HCEC 1CT (cell line): ENCODE measurements at places on chromosomes 2 and 18.
A peak's percentile ranks its signal among the peaks of the same experiment; 100 is the strongest.

DNA sequence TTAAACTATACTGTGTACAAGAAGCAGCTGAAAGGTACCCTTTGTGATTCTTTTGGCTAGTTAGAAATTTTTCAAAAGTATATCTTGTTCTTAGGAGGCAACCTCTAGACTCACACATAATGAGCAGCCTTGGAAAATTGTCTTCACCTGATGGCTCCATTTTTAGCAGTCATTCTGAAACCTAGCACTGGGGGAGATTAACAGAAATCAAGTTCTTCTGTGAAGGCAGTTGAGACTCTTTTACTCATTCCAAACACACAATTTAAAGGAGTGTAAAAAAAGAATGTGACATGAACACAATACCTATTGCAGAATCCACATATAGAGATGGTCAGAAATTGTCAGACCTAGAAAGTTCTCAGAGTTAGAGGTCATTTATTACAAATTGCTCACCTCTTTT is 197.7 kb downstream of the UBE2E3 start:
- DNase-seq: no peak

DNA sequence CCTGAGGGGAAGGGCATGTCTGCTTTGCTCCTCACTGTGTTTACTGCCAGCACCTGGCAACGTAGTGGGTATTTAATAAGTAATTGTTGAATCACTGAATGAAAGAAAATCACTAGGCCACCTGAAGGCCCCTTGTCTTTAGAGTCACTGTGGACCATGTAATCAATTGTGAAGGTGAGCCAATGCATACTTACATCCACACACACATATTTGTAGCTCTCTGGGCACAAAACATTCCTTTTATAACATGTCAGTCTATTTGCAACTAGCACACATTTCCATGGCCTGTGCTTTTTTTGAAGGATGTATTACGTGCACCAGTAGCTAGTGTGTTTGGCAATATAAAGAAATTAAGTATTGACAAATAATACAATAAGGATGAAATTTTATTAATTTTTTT is 11.2 kb downstream of the ATP8B1 start:
- DNase-seq: no peak

GRCh38 chr18:52569492-52569891 is 229.5 kb downstream of the DCC start:
- no peak for DNase-seq

DNA sequence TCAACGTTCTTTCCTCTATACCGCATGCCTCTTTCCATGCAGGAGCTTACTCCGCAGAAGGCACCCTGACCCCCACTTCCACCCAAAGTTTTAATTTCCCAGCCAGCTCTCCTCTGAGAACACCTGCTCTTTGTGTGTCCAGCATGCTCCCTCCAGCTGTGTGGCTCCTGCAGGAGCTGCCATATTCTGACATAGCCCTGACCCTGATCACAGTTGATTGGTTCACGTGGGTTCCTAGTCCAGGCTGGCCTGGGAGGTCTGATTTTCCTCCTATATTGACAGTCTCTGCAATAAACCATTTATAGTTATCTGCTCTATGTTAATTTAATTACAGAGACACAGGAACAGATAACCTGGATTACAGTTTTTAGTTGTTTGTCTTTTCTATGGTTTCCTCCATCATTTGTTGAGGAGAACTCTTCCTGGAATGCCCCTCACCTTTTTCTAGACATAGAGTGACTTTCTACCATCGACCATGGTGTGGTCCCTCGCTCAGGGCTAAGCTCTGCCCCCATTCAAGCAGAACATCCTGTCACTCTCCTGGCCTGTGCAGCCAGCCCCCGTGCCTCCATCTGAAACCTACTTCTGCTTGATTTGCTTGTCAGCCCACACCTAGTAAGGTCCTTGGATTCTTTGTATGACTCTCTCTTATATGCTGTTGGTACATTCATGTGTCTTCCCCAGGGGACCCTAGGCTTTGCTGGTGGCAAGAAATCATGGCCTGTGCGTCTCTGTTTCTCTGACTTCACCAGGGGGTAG is 231.5 kb downstream of the LPIN1 start:
- no peak for DNase-seq

- no peak for DNase-seq
Measured at GRCh38 chr2:241937297-241937696, 67.8 kb downstream of the RTP5 start.

DNA sequence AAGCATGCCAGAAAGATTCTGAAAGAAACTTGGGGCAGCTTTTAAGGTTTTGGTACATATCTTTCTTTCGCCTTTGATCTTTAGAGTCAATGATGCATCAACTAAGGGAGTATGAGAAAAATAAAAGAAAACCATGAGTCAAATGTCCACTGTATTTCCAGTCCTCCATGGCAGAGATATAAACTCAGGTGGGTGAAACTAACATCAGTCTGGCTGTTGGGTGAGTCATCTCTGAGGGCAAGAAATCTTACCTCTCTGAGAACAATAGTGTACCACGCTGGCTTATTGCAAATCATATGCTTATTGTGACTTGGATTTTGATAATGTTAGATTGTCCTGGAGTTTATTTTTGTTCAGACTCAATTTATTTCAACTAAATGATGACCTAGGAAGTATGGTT is 521.0 kb downstream of the PLCL1 start:
- DNase-seq: no peak

GRCh38 chr2:23532391-23533337 is 147.7 kb downstream of the KLHL29 start:
- DNase-seq: no peak

DNA sequence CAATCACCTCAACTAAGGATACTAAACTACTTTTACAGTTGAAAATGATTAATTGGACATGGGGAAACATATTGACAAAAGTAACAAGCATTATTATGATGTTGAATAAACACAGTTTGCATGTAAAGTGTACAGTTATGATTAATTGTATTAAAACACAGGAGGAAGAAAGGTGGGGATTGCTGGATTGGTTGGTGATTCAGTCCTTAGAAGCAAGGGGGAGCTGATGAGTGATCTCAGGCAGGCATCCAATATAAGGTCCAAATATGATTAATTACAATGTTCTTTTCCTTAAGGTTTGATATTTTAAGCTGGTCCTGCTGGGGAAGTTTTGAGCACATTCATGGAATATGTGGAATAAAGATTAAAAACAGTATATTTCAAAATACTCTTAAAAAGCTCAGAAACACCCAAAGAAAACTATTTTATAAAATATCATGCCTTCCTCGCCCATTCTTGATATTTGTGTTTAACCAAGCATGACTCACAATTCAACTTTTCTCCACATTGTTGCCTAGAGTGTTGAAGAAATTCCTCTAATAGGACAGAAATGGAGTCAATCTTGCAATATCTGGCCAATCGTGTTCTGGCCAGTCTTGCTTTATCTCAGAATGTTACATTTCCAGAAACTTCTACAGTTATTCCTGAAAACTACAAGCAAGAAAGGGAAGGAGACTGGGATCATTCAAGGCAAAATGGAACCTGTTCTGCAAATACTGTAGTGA is 268.2 kb downstream of the RPIA start:
- DNase-seq: no peak

DNA sequence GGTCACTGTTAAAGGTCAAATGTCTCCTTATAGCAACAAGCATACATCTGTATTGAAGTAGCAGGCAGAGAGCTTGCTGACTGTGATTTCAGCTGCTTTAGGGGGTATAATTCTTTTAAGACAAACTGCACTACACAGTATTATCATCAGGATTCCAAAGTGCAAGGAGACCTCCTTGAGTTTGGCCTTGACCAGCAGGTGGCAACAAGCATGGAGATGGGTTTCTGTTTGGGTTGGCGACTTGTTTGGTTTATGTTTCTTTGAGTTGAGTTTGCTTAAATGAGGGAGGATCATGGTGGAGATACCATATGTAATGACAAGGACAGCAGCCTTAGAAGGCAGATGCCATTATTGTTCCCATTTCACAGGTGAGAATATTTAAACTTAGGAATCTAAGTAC is 681.0 kb upstream of the ID2 start:
- no peak for DNase-seq

DNA sequence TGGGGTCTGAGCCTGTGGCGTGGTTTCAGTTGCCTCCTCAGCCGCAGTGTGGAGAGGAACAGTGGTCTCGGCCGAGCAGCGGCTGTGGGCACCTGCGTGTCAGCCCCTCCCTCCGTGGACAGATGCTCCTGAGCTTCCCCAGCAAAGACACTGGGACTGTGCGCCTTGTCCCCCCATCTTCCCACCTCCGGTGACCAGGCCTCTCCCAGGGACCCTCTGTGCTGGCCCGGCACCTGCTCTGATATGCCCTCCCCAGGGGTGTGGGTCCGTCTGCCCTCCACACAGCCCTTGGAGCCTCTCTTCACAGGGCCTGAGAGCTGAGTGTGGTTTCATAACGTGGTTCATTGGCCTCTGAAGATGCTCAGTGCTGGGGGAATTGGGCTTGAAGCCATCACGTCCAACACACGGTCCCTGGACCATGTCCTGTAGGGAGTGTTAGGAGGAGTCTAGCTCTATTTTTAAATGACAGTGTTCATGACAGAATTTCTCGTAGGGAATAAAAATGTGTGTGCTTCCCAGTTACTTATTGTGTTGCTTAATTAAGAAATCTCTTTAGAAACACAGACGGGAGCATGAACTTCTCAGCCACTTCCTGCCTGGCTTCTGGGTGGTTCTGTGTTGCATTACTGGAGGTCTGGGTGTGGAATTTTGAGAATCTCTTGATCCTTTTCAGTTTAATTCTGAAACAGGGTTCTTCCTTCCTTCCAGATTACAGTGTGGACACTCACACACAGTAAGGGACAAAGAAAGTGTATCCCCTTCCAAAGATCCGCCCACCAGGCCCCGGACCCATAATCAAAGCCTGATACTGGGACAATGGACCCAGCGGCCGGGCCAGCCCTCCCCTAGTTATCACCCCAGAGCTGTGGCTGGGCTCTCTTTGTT is 110.7 kb downstream of the NFATC1 start:
- DNase-seq: no peak

DNA sequence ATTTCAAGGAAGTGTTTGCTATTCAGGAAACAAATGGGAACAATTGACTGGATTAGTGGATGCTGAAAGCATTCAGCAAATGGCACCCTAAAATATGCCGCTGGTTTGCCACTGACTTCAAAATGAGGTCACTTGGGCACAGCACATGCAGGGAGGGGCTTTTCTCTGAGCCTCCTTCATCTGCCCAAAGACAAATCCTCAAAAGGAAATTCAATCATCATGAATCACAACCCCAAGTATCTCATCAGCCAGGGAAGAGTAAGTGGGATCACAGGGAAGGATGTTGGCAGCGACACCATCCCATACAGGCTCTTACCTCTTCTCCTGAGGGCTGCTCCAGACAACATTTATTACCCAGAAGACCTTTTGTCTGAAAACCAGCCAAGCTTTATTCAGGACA is 14.4 kb upstream of the SP140L start:
- DNase-seq: peak; percentile 76

DNA sequence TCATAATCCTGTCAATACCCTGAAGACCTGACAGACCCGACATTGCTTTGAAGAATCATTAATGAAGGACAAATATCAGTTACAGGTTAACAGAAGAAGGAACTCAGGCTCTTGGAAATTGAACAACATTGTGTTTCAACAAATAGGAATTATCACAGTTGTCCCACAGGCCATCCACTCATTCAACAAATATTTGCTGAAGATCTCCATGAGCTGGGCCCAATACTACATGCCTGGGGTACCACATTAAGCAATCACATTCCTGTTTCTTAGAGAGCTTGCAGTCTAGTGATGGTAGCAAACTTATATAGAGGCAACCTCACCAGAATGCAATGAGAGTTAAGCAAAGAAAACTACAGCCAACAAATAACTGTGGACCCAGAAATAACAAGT is 671.6 kb upstream of the ACVR2A start:
- peak; percentile 80 for DNase-seq

- DNase-seq: no peak
Measured at GRCh38 chr2:194294156-194294555, 1362.9 kb upstream of the SLC39A10 start.

GRCh38 chr18:7902399-7902839 is 335.3 kb downstream of the PTPRM start:
- peak; percentile 88 for DNase-seq

DNA sequence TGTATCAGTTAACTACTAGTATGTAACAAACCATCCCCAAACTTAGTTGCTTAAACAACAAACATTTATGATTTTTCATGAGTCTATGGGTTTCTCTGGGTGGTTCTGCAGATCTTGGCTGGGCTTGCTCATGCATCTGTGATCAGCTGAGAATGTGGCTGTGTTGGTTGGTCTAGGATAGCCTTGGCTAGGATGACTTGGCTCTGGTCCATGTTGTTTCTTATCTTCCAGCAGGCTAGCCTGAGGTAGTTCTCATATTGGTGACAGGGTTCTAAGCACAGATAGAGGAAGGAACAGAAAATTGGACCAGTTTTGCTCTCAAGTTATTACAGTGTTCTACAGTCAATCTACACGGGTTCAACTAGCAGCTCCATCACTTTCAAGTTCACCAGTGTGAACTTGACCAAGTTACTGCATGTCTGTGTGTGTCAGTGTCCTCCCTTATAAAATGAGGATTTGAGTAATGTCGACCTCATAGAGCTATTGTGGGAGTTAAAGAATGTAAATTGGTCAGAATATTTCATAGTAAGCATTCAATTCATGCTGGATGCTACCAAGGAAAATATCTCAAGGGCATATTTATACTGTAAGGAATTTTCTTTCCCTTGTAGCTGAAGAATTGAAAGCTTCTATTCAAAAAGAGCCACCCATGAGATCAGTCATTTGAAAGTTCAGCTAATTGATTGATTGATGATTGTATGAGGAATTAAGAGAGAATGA is 65.3 kb downstream of the MYO3B start:
- DNase-seq: no peak

- DNase-seq: no peak
Measured at GRCh38 chr2:233714121-233714520, 1.4 kb downstream of the UGT1A5 start.

GRCh38 chr18:49666045-49666775 is 104.4 kb downstream of the LIPG start:
- peak; percentile 40 for DNase-seq

DNA sequence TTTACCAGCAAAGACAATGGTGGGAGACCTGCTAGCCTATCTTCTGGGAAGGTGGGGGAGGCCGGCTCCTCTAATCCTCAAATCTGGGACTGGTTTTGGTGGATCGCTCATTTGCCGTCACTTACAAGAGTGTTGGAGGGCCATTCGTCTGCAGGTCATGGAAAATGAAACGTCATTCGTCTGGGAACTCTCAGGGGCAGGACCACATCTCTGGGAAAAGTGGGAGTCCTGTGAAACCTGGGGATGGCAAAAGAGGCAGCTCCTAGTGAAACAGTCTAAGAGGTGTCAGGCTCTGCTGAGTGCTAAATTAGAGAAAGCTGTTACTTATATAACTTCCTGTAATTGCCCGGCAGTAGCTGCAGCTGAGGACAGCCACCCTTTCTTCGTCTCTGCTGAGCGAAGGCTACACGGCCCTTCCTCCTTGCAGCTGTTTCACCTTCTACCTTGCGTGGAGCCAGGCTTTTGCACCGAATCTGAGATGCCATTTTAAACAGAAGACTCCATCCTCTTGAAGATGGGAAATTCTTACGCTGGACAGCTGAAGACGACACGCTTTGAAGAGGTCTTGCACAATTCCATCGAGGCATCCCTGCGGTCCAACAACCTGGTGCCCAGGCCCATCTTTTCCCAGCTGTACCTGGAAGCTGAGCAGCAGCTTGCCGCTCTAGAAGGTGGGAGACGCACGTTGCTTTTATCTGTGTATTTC is 22.4 kb downstream of the GREB1 start:
- DNase-seq: no peak
